ENCODE measurements at places on chromosomes 12 and 14.

DNA sequence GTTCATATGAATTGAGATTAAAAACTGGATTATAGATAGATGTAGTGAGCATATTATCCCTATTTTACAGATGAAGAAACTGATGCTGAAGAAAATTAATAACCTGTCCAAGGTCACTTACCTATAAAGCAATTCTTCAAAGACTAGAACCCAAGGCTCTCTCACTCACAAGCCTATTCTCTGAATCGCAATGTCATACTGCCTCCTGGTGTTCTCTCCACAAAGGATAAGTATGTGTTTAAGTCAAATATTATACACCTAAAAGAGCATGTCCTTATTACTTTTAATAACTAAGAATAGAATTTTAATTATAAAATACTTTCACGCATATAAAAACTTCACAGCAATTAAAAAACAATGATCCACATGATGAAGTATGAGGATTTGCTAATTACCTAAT is 721.3 kb upstream of the USP15 start:
- DNase-seq, result no peak

GRCh38 chr12:124915239-124916236 is 1.1 kb upstream of the UBC start:
- no peak for DNase-seq

DNA sequence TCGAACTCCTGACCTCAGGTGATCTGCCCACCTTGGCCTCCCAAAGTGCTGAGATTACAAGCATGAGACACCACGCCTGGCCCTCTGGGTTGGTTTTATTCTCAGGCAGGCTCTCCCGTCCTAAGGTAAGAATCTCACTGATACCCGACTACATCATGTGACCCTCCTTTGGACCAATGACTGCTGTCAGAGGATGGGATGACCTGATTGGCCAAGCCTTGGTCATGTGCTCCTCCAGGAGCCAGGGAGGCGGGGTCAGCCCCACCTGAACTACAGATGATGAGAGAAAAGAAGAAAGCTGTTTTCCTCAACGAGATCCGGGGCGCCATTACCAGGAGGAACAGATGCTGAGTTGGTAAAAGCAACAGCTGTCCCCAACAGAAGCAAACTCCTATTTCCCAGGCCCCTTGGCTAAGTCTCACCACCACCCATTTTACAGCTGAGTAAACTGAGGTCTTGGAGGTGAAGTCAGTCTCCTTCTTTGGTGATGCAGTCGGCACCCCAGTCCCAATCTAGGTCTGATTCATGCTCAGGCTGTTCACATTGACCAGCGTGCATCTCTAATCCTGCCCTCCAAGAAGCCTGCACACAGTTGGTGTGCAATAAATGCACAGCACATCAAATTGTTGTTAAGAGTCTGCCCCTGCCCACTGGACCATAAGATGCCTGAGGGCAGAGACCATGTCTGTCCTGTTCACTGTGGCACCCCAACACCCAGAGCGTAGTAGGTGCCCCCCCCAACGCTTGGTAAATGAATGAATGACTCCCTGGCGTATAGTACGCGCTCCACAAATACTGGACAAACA is 118.8 kb downstream of the SCARB1 start:
- DNase-seq, result no peak

DNA sequence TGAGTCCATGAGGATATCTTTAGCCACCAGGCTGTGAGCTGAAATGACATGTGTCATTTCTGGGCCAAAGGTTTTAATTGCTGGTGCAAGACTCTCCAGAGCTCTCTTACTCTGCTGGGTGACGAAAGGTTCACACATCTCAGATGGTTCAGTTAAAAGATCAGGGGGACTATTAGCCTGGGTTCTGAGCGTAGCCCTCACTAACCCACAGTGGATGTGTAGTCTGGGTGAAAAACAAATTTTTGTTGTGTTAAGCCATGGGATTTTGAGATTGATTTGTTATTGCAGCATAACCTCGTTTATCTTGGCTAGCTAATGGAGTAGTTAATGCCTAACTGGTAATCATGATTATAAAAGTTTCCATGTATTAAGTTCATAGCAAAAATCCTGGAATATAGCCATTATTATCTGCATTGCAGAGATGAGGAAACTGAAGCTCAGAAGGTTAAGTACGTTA is 251.5 kb downstream of the RMST start:
- DNase-seq, result no peak

- DNase-seq, result no peak
These were observed 1093.7 kb downstream of the SLC6A15 start for GRCh38 chr12:83818881-83819280.

DNA sequence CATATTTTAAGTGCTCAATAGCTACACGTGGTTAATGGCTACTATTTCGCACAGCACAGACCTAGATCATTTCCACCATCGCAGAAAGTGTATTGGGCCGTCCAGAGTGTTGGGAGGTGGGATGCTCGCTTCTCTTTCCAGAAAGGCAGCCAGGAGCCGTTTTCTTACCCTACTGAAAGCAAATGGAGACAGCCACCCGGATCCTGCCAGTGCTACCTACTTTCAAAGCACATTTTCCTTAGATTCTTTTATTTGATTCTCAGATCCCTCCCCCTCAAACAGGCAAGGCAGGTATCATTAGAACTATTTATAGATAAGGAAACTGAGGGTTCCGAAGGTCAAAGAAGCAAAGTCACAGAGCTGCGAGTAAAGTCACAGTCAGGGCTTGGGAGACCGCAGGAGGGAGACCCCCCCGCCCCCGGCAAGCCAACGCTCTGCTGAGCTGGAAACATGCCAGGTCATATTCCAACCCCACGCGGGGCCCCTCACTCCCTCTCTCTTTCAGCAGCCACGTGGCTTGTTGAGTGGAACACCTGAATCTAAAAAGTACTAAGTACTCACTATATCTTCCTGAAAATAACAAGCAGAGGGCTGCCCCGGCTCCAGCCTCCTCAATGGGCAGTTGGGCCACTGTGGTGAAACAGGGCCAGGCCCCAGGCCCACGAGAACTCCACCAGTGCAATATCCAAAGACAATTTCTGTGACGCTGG is 36.2 kb downstream of the PRIMA1 start:
- DNase-seq, result no peak

DNA sequence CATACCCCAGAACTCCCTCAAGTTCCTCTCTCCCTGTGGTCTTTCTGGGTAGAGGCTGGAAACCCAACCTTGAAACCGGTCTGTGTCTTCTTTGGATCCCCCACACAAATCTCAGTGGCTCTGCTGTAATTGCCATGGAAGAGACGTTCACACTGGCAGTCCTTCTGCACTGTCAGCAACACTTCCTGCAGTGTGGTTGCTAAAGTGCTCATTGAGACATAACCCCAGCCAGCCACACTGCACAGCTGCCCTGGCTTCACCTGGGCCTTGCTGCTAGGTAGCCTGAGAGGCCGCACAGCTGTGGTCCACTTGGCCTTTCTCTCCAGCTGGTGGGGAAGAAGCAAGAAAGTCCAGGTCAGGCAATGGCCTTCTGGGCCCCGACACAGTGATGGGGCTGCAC is 2.4 kb downstream of the GZMH start:
- no peak for DNase-seq

DNA sequence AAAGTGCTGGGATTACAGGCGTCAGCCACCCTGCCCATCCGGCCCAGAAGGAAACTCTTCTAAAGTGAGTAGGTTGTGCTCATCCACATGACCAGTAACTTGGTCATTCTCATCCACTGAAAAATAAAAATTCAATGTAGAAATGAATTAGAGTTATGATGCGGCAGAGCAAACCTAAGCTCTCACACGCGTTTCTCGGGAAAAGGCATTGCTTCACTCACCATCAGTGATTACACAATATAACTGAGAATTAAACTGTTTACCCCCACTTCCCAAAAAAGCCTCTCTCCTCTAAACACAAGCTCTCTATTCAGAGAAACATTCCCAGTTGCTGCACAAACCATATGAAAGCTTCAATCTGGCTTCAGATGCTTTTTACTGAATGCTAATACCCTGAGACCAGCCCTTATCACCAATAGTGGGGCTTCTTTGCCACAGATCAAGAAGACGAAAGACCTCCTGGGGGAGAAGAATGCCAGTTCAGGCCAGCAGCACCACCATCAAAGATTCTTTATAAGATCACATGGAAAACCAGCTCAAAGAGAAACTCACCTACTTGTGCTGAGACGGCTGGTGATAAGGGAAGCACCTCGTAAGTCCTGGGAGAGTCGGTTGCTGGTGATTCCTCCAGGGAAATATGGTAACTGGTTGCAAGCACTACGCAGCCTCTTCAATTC is 121.5 kb upstream of the SFSWAP start:
- no peak for DNase-seq

GRCh38 chr12:14410177-14410576 is 44.7 kb downstream of the ATF7IP start:
- DNase-seq, result no peak

DNA sequence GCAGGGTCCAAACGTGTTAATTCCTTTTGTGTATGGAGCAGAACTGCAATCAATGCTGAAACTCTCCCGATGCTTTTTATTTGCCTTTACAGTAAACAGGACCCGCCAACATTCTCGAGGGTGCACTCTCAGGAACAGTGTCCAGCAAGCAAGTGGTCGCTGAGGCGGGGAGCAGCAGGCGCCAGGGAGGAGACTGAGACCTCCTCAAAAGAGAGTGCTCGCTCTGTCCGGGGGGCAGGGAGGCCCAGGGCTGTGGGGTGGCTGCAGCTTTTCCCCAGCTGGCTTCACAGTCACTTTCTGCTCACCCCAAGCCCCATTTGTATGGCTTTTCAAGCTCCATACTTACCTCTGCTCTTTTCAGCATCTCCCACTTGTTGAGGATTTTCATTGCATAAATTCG is 49.2 kb downstream of the CDC42BPB start:
- no peak for DNase-seq

DNA sequence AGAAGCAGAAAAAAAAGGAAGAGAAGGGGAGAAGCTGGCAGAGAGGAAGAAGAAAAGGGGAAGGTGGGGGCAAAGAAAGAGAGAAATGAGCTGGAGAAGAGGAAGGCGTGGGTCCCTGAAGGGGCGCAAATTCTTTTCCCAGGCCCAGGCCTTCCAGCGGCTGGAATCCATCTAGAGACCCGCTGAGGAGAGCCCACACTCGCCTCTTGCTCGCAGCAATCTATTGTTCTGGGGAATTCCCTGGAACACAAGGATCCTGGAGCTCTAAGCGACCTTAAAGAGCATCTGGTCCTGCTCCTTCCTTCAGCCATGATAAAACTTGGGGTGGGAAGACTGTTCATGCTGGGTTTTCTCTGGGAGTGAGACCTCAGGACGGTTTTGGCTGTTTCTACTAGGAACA is 41.2 kb upstream of the FKBP4 start:
- DNase-seq, result no peak

DNA sequence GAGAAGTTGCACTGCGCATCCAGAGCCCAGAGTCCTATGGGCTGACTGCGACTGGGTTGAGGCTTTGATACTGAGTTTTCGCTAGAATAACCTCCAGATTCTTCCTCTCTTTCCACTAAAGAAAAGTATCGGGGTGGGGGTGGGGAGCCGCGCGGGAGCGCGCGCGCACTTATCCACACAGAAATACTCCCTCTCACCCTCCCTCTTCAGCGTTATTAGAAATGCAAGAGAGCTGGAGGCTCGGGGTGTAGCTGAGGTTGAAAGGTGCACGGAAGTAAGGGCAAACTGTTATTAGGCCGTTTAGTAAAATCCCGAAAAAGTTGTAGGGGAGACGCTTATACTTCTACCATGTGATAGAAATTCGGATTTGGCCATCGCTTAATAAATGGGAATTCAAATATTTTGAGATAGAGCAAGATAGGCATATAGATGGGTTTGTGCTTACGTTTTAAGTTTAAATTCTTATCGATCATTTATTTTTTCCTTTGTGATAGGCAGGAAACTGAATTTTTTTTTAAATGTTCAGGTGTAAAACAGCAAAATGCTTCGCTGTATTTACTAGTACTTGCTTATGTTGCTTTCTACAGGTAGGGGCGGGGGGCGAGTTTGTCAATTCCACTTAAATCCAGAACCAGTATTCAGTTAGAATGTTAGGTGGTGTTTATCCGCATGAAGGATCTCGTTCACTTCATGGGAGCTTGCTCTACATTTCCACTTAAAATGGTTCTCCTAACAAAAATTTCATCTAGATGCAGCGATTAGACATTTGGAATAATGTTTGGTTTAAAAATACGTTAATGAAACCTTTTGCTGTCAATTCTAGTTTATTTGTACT is 1.1 kb downstream of the ARHGAP5 start:
- DNase-seq, result no peak

- DNase-seq, result no peak
These were observed 81.2 kb downstream of the SCAF11 start for GRCh38 chr12:45909041-45909713.

GRCh38 chr12:72491426-72491825 is 219.3 kb downstream of the TRHDE start:
- DNase-seq, result no peak

DNA sequence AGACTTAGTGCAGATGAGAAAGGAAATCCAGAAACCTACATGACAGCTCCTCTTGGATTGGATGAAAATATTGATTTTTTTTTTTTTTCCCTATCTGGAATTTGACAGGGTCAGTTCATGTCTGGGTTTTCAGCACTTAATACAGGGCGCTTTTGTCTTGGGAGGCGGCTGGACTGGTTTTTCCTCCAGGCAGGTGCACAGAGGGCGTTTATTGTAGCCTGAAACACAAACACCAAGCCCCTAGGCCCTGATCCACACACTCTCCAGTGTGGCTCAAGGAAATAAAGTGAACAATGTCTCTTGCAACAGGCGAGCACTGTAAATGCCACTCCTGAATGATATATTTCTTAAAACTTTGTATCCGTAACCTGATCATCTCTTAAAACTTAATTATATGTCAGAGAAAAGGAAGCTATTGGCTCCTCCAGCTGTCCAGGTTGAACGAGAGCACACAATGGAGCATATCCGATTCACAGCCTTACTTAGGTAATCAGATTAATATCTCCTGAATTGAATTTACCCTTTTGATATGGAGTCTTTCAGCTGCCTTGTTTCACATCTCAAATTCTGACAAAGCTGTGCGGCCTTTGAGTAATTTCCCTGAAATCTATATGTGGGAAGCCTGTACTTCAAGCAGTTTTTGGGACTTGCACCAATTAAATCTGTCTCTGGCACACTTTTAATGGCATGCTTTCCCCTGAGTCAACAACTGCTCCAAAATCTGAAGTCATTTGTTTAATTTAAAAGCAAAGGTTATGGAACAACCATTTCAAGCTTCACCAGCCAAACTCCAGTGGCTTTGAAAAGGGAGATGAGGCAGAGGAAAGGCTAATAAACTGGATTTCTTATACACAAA is 485.7 kb downstream of the ZFP36L1 start:
- DNase-seq, result no peak

DNA sequence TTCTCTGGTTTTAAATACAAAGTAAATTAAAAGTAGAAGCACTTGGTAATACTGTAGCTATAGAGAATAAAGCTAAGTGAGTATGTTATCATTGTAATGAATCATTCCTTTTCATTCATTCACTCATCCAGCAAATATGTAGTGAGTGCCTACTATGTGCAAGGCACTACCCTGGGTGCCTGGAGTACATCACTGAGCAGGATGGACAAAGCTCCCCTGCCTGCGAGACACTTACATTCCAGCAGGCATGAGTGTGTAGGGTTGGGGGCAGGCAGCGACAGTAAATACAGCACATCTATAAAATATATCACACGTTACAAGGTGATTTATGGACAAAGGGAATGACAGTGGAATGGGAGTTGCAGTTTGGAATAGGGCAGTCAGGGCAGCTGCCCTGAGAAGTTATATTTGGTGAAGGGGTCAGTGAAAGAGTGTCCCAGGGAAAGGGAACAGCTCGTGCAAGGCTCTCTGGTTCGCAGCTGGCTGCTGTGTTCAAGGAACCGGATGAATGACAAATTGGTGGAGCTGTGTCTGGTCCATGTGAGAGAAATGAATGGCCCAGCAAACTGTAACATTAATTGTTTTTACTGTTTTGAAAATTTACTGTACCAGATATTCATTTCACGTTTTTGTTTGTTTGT is 159.6 kb downstream of the CRADD start:
- no peak for DNase-seq
